ENCODE measurements at places on chromosomes 5 and 9.

DNA sequence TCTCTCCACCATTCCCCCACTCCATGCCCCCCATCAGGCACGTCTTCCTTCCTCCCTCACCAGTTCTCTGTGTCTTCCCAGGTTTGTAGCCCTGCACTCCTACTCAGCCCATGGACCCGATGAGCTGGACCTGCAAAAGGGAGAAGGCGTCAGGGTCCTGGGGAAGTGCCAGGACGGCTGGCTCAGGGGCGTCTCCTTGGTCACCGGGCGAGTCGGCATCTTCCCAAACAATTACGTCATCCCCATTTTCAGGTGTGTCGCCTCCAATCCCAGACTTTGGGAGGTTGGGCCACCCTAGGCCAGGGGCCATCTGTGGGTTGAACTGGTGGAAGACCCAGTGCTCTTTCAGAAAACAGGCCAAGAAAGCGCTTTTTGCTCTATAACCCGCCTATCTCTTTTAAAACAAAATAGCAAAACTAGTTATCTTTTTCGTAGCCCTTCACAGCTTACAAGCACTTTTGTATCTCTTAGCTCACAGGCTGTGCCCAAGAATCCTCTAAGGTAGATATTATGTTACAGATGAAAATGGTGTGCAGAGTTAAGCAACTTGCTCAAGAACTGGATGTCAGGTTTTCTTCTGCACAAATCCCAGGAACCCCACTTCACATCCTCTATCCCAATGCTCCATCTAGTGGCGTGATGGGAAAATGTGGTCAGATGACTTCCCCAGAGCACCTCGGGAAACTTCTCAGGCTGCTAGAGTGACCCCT lies 56.2 kb downstream of the PLAC8L1 start:
- DNase-seq: peak; percentile 34

- no peak for DNase-seq
These were observed 399.5 kb upstream of the TNC start for GRCh38 chr9:115517335-115518075.

DNA sequence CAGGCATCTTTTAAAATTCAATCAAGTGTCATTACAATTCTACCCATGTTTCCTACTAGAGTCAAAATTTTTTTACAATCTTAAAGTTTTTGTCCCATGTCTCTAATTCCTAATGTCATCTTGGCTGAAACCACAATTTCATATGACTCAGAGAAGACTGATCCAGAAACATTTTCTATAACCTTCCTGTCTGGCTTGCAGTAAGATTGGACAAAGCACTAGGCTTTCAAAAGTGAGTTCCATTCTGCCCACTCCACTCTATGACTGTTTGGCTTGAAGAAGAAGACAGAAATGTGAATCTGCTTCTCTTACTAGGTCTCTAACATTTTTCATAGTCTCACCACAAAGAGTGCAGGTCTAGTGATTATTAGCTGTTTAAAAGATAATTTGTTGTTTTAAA lies 88.8 kb downstream of the NR3C1 start:
- no peak for DNase-seq

DNA sequence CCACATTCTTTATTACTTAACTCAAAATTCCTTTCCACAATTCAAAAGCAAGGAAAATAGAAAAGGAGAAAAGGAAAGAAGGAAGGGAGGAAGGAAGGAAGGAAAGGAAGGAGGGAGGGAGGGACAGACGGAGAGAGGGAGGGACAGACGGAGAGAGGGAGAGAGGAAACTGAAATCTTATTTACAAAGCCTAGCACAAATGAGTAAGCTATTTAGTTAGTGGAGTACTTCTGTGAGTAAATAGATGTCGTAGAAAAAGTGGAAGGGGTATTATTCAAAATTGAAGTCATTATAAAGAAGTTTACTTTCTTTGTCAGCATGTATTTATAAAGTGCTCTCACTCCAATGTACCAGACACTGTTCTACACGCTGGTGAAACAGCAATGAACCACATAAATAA lies 177.9 kb downstream of the CETN3 start:
- no peak for DNase-seq

GRCh38 chr9:34986540-34987047 lies 3.0 kb upstream of the DNAJB5 start:
- peak; percentile 16 for DNase-seq

GRCh38 chr9:80664327-80665210 lies 1024.8 kb downstream of the TLE1 start:
- DNase-seq: no peak

DNA sequence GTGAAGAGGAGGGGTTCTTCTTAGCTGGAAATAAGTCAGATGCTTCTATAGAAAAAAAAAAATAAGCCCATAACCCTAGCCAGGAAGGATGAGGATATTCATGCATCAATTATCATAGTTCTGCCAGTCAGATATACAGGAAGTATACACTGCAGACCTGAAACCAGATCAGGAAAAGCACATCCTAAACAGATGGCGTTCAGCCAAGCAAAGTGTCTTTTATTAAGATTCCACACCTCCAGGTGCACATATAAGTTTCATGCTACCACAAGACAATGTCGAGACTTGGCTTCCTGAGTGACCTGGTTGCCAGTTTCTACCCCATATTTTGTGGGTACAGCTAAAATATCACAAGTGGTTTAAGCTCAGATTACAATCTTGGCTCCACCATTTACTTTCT lies 108.3 kb downstream of the CETN3 start:
- DNase-seq: no peak

DNA sequence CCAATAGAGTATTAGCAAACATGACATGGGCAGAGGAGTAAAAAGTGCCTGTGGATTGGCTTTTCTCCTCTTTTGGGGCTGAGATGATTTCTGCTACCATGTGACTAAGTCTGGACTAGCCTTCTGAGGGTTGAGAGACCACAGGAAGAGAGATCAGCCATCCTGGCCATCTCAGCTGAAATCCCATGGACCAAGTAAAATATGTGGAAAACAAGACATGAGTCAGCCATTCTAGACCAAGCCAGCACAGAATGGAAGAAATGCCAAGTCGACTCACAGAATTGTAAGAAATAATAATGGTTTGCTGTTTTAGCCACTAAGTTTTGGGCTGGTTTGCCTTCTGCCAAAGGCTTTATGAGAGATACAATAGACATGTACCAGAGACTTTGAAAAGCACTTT lies 377.8 kb downstream of the CHSY3 start:
- DNase-seq: no peak

- peak; percentile 90 for DNase-seq
These were observed 14.2 kb upstream of the CCDC180 start for GRCh38 chr9:97293207-97293721.

- DNase-seq: no peak
These were observed 634.3 kb downstream of the ISL1 start for GRCh38 chr5:52017567-52017966.

- DNase-seq: no peak
These were observed 10.0 kb upstream of the ZNF131 start for GRCh38 chr5:43110606-43111170.

DNA sequence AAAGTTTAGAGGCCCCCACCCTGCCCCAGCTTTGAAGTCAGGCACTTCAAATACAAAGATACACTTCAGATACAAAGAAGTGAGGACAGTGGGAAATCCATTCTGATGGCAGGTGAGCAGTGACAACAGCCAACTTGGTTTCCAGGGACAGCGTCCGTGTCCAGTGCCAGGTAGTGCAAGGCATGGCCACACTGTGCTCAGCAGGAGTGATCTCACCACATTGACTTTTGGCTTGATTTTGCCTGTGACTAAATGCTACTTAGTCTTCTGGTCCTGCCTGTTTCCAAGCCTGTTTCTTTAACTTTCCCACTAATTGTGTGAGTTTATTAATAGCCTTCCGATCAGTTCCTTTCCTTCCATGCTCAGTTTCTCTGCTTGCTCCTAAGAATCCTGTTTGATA lies 72.6 kb upstream of the PALM2AKAP2 start:
- DNase-seq: no peak

- no peak for DNase-seq
These were observed 596 bp downstream of the IRF1 start for GRCh38 chr5:132489871-132490483.

DNA sequence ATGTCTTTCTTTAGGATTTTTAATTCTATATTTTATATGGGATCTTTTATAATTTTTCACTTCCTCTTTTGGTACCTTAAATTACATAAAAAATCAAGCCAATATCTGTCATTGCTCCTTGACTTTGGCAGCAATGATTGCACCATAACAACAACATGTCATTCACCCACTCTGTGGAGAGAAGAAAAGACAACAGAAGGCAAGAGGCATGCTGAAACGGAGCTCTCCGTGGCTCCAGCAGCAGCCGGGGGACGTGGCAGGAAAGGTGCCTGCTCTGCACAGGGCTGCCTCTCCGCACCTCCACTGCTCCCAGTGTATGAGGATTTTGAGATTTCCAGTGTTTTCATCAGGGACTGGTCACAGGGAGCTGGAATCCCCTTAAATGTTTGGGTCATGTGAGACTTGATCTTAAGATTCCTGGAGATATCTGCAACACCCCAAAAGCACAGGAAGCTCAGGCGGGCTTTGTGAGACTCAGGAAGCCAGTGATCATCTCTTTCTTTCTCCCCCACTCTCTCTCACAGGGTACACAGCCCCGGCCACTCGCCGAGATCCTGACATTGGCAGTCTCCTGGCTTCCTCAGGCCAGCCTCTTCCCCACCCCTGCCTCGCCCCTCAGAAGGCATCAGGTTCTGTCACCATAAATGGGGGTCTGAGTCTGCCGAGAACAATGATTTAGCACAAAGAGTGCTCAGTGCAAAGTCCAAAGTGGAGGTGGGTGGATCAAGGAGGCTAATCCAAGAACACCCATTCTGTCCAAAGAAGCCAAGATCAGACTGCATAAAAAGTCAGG lies 74.6 kb downstream of the ACTL7B start:
- DNase-seq: no peak

DNA sequence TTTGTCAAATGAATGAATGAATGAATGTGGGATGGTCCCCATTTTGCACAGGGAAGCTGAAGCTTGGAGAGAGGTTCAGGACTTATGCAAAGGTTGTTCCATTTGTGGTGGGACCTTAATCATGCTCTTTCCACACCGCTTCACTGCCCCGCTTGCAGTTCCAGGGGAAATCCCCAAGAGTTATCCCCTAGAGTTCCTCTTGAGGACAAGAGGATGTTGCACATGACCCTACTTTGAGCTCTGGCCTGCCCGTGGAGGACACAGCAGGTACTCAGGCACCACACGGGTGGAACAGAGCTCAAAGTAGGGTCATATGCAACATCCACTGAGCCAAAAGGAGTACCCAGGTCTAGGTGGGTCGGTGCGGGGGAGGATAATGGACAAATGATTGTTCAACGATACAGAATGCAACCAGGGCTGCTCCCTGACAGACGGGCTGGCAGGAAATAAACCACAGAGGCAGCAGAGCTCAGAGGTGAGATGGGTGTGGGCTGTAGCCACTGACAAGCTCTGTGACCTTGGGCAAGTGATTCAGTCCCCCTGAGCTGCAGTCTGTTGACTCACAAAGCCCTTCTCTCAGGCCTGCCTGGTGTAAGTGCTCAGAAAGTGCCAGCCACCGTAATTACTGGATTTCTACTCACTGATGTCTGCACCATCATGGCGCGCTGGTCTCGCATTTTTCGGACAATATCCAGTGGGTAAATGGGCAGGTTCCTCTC lies 60.3 kb upstream of the EPB41L4B start:
- no peak for DNase-seq

DNA sequence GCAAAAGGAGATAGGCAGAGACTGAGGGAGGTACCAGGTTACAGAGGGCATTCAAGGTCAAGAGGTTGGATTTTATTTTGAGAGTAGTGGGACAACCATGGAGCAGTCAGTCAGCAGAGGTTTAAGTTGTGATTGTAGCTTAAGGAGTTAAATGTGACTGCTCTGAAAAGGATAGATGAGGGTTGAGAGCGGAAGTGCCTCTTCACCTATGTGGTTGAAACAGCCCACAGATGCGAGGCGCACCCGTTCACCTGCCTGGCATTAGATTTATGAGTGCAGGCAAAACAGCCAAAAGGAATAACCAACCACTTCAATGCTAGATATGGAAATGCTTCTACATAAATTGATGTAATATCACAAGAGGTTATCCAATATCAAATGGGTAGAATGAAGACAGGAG lies 8.4 kb downstream of the ZNF474 start:
- no peak for DNase-seq

DNA sequence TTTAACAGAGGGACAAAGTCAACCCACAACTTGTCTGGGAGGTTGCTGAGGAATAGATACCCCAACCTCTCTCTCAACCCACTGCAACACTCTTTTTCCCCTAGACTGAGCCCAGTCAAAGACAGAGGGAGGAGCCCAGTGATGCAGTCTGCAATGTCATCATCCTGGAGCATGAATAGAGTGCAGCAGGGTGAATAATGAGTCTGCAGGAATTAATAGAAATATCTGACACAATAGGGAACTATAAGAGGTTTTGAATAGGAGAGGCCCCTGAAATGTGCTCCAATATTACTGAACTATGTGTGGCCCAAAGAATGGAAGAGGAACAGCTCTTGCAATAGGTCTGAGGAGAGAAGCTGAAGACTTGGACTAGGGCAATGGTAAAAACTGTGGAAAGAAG lies 59.1 kb downstream of the PDCD1LG2 start:
- no peak for DNase-seq

DNA sequence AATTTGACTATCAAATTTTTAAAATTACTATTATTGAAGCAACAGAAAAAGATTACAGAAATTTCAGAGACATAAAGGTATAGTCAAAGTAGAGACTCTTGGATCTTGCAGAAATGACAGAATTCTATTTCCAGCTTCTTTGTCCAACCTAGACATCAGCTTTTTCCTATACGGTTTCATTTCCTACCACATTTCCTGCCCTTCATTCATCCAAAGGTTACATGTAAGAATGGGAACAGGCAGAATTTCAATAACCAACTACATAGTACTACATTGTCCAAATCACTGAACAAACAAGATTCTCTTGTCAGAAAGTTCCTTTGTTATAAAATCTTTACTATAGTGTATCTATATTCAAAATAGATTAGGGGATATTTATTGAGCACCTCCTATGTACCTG lies 124.9 kb downstream of the FANCC start:
- DNase-seq: no peak

GRCh38 chr9:110573305-110573704 lies 6.2 kb downstream of the SVEP1 start:
- no peak for DNase-seq

GRCh38 chr9:27485158-27485557 lies 38.9 kb upstream of the IFNK start:
- DNase-seq: no peak

DNA sequence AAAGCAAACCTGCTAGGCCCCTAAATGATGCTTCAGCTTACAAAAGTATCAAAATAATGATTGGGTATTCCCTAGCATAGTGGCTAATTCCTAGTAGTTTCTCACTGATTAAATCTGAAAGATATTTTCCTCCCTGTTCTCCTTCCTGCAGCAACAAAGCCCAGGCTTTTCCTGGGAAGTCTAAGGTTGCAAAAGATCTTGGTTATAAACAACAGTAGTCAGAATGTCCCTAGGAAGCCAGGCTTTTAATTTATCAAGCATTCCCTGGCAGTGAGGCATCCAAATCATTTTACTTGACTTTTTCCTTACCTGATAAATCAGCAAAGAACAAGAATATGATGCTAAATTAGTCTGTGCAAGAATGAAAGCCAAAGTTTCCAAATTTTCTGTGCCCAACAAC lies 272.0 kb downstream of the PDE4D start:
- DNase-seq: no peak

GRCh38 chr5:150109921-150110320 lies 23.6 kb upstream of the CSF1R start:
- DNase-seq: no peak

GRCh38 chr9:122315534-122315933 lies 50.9 kb downstream of the MRRF start:
- DNase-seq: no peak

GRCh38 chr5:110916381-110917049 lies 155.0 kb upstream of the TSLP start:
- no peak for DNase-seq
